ENCODE measurements at places on chromosomes 13 and 19.
A peak's percentile ranks its signal among the peaks of the same experiment; 100 is the strongest.

GRCh38 chr13:73338389-73338788 is 279.6 kb downstream of the KLF5 start:
- DNase-seq: no peak

GRCh38 chr19:20273951-20274570 is 107.0 kb downstream of the ZNF486 start:
- DNase-seq: no peak

GRCh38 chr13:100069278-100069677 is 19.6 kb upstream of the PCCA start:
- DNase-seq: no peak

GRCh38 chr13:80030491-80030890 is 310.4 kb downstream of the SPRY2 start:
- DNase-seq: no peak

- peak; percentile 99 for DNase-seq
These were observed at the start of gene NACC1 for GRCh38 chr19:13117772-13118423. TSS of gene NACC1 (plus strand) at chr19:13118264. CDS start at chr19:13135208, 16,944 bp downstream.

GRCh38 chr13:94431987-94432386 is 47.5 kb downstream of the DCT start:
- DNase-seq: no peak

- no peak for DNase-seq
These were observed 45.8 kb downstream of the EPS15L1 start for GRCh38 chr19:16425993-16426392.

DNA sequence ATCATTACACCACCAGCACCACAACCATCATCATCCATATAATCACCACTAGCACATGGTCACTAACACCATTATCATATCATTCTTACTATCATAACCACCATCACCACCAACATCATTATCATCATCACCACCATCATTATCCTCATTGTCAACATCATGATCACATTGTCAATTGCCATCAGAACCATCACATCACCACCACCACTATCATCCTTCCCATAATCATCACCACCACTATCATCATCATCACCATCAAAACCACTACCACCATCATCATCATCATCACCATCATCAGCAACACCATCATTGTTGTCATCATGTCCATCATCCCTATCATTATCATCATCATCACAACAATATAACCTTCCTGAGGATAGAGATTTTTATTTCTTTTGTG is 58.1 kb downstream of the MBD3L1 start:
- DNase-seq: no peak

DNA sequence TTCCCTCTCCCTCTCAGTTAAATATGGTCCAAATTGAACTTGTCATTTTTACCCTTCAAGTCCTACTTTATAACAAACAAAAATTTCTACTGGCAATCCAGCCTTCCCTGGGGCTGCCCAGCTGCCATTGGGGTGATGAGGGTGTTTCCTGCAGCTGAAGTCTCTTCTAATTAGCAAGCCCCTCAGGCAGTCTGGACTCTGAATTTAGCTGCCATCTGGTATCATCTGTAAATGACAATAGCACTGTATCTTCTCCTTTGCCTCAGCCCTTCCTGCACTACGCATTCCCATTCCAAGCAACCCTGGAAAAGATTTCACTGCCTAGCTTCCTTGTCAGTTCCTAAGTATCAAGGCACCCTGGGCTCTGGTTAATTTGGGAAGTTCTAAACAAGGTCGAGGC is 331.1 kb upstream of the KLF12 start:
- DNase-seq: no peak

- DNase-seq: peak; percentile 27
These were observed 1.3 kb upstream of the RINL start for GRCh38 chr19:38879400-38879751.

DNA sequence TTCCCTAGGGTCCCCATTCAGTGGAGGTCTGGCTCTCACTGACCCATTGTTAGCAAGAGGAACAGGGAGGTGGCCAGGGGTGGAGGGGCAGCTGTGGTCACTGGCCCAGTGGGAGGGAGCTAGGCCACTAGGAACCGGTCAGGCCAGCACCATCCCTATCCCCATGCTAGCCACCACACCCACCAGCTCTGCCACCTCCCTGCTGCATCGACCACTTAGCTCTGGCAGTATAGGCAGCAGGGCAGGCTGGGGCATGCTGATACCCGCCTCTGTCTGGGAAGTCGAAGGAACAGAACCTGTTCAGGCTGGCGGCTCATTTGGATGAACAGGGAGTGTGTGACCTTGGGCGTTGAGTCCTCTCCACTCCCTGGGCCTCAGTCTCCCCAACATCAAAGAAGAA is 4.7 kb downstream of the PPP1R13L start:
- no peak for DNase-seq

DNA sequence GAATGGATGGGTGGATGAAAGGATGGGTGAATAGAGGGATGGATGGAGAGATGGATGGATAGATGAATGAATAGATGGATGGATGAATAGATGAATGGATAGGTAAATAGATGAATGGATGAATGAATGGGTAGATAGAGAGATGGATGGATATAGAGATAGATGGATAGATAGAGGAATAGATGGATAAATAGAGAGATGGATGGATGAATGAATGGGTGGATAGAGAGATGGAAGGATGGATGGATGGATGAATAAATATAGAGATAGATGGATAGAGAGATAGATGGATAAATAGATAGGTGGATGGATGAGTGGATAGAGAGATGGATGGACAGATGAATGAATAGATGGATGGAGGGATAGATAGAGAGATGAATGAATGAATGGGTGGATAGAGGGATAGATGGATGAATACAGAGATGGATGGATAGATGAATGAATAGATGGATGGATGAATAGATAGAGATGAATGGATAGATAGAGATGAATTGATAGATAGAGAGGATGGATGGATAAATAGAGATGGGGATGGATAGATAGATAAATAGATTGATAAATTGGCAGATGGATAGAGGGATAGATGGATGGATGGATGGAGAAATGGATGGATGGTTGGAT is 106.7 kb upstream of the SOX1 start:
- DNase-seq: no peak

- peak; percentile 79 for DNase-seq
These were observed 15.5 kb downstream of the MAST3 start for GRCh38 chr19:18112989-18113478.

- no peak for DNase-seq
These were observed 278.0 kb downstream of the ITGBL1 start for GRCh38 chr13:101730420-101731000.

DNA sequence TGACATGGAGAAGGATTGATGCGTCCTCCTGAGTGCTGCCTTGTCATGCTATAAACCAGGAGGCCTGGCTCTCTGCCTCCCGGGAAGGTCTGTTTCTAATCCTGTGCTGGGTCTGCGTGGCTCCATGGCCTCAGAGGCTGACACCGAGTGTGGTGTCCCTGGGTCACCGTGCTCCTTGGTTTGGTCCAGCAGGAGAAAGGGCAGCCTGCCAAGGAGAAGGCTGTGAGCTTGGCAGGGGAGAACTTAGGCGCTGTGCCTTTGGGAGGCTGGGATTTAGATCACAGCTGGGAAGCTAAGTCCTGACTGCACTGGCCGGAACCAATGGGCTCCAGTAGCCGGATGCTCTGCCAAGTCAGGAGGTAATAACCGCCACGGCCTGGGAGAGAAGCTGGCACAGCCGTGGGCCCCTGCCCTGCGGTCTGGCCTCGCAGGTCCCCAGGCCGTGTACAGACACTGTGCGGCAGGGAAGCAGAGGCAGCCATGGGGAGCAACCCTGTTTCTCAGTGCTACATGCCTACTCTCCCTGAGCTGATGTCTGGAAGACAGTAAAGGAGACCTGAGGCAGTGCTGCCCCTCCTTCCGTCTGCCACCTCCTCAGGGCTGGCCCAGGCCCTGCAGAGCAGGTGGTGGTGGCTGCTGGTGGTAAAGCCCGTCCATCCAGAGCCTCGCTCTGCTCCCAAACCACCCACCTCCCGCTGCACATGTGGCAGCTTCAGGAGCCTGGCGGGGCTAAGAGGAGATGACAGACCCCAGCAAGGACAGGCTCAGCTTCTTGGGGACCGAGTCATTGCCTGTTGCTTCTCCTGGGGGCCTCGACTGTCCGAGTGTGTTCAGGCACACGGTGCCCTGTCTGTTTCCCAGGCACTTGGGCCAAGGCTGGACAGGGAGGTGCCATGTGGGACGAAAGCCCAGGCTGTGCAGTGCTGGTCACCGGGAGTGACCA is 44.9 kb downstream of the C13orf46 start:
- DNase-seq: no peak

- DNase-seq: no peak
These were observed 294.3 kb upstream of the MAB21L1 start for GRCh38 chr13:35770756-35771297.

DNA sequence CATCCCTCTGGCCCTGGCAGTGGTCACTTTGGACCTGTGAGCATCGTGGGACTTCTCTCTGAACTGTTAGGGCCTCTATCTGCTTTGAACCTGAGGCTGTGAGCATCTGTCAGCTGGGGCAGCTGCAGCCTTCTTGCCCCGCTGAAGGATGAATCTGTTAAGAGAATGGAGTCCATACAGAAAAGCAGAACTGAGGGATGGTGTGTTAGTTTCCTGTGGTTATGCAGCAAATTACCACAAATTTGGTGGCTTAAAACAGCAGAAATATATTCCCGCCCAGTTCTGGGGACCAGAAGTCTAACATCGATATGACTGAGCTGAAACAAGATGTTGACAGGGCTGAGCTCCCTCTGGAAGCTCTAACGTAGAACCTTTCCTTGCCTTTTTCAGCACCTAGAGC is 1.6 kb upstream of the ZNF497 start:
- no peak for DNase-seq

DNA sequence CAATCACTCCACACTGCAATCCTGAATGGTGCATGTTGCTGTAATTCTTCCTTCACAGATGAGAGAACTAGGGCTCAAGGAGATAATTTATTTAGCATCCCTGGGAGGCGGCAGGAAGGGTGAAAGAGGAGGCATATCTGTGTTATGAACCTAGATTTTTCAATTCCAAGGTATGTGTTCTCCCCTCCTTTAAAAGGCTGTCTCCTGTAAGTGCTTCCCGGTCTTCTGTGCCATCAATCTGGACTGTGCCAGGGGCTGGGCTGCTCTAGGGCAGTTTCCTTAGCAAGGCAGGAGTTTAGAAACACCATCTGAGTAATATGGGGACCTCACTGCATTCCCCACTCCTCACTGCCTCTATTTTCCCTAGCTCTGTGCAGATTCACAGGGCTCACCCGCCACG is 185.0 kb downstream of the RFC3 start:
- no peak for DNase-seq

GRCh38 chr19:2476451-2477140 is 669 bp downstream of the GADD45B start:
- DNase-seq: peak; percentile 57

DNA sequence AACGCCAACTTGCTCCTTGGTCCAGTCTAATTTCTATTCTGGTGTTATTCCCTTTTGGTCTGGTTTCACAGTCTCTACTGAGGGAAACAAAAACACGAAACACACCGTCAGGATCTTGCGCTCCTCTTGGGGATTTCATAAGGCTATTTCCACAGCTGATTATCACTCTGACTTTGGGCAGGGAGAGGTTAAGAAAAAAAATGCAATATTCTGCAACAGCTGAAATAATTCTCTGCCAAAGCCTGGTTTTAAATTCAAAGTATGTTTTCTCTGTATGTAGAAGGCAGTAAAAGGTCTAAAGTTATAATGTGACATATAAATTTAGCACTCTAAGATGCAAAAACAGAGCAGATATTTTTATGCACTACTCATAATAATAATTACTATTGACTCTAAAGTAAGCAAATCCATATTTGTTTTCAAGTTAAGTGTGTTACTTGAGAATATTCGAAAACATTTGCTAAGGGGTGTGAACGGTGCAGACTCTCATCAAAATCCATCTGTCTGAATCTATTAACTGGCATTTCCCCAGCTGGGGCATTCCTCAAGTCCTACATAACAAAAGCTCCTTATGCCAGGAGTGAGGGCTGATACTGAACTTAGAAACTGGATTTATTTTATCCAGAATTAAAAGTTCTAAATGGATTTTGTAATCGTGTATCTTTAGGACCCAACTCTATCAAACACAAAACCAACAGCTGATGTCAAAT is 38.4 kb upstream of the STARD13 start:
- no peak for DNase-seq

DNA sequence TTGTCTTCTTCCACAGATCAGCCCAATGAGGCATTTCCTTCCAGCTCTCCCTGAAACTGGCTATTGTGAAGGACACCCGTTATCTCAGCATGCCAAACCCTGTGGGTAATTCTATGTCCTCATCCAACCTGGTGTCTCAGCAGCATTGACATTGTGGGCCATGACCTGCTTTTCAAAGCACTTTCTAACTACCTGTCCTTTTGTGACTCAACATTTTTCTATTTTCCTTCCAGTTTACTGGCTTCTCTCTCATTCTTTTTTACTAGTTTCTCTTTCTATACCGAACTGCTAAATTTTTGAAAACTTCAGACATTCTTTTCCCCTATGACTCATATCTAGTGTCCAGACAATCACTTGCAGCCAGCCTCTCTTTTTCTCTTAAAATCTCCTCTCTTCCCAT is 136.4 kb upstream of the HTR2A start:
- no peak for DNase-seq

DNA sequence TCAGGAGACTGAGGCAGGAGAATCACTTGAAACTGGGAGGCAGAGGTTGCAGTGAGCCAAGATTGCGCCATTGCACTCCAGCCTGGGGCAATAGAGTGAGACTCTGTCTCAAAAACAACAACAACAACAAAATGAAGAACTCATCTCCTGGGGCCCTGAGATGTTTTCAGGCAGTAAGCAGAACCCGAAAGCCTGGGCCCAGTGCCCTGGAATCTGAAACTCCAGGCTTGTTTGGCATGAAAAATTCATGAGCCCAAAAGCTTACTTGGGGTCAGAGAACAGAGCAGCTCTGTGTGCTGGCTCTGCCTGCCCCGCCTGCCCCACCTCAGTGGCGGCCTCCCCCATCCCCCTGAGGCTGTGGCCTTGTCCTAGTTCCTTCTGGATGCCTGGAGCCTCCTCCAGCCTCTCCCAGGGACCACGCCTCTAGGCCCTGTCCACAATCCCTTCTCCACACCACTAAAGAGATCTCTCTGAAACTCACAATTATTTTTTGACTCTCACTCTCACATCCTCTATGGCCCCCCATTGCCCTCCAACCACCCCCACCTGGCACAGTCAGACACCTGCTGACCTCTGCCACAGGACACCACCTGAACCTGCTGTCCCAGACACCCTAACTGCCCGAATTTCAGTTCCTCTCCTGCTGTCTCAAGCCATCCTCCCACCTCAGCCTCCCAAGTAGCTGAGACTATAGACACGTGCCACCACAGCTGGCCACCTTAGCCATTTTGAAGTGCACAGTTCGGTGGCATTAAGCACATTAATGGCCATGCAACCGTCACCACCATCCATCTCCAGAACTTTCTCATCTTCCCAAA is 6.9 kb upstream of the AP1M2 start:
- peak; percentile 53 for DNase-seq

- no peak for DNase-seq
These were observed 7.8 kb upstream of the SPRY2 start for GRCh38 chr13:80348750-80349149.

DNA sequence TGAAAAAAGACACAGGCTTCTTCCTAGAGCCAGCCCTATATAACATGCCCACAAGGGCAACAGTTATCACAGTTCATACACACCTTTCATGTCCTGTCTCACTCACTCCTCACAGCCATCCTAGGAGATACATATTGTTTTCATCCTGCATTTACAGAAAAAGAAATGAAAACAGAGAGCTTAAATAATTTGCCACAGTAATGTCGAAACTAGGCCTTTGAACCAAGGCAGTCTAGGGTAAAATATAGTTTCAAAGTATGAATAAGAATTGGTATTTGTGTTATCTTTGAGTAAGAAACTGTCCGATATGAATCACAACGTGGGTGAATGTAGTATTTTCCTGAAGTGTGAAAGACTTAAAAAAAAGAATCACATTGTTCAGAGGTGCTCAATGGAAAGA is 26.8 kb downstream of the CLDN10 start:
- peak; percentile 32 for DNase-seq

- no peak for DNase-seq
These were observed 2.3 kb downstream of the PPP1R15A start for GRCh38 chr19:48874303-48875135.
